Iris pigment epithelial cell (primary cell): ENCODE measurements at places on chromosomes 5 and 9.

GRCh38 chr9:125886365-125886764, 139.2 kb downstream of the PBX3 start:
- DNase-seq = no peak

DNA sequence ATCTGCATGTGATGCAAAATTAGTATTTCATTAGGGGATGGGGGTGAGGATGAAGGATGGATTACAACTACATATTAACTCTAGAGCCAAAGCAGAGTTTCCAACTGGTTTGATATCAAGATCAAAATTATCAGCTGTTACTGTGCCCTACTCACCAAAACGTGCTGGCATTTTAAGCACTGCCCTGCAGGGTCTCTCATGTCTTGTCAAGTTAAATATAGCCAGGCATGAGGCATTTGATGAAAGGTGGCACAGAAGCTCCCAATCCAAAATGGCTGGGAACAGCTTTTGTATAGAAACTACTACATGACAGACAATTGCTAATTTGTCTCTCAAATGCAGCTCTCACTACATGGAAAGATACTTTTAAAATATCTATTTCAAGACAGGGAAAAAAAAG, 27.1 kb upstream of the CAAP1 start:
- DNase-seq = no peak

DNA sequence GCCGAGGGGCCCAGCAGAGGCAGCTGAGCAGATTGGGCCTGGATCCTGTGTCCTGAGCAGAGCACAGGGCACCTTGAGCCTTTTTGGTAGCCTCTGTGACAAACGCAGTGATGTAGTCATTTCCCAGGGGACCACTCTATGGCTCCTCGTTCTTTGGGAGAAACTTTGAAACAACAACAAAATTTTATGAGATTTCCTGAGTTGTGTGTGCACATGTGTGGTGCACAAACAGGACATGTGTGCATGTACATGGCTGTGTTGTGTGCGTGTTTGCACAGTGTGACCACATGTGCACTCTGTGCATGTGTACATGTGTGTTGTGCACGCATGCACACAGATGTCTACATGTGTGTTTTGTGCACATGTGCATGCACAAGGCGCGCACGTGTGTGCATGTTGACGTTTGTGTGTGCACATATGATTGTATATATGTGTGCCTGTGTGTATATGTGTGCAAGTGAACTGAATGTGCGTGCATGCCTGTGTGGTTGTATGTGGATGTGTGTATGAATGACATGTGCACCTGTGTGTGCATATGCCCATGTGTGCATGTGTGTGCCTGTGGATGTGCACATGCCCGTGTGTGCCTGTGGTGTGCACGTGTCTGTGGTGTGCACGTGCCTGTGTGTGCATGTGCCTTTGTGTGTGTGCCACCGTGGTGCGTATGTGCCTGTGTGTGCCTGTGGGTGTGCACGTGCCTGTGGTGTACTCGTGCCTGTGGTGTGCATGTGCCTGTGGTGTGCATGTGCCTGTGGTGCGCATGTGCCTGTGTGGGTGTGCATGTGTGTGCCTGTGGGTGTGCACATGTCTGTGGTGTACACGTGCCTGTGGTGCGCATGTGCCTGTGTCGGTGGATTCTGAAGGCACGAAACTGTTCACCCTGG, 221.6 kb downstream of the CACNA1B start:
- no peak for DNase-seq

GRCh38 chr5:54404568-54404967, 50.9 kb upstream of the HSPB3 start:
- no peak for DNase-seq

DNA sequence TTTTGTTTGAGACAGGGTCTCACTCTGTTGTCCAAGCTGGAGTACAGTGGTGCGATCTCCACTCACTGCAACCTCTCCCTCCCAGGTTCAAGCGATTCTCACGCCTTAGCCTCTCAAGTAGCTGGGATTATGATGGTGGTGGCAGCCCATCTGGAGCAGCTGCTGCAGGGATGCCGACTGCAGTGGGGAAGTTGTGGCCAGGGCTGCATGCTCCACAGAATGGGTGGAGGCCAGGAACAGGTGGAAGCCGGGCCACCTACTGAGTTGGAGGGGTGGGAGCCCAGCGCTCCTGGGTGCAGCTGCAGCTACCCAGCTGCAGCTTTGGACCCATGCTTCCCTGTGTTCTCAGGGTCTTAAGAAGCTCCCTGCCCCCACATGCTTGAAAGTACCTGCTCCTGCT, 99.7 kb downstream of the SCAI start:
- no peak for DNase-seq

GRCh38 chr5:130425424-130425823, 521.2 kb downstream of the CHSY3 start:
- DNase-seq = no peak

DNA sequence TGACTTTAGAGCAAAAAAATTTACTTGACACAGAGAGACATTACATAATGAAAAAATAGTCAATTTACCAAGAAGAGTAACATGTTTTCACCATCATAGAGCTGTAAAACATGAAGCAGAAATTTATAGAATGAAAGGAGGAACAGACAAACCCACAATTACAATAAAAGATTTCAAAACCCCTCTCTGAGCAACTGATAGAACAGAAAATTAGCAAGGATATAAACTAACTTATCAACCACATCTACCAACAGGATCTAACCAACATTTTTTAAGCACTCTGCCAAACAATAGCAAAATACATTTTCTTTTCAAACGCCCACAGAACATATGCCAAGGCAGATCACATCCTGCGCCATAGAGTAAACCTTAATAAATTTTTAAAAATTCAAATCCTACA, 17.9 kb downstream of the SLCO4C1 start:
- no peak for DNase-seq

- DNase-seq = peak; percentile 49
Measured at GRCh38 chr5:23631302-23632045, 124.1 kb downstream of the PRDM9 start.

DNA sequence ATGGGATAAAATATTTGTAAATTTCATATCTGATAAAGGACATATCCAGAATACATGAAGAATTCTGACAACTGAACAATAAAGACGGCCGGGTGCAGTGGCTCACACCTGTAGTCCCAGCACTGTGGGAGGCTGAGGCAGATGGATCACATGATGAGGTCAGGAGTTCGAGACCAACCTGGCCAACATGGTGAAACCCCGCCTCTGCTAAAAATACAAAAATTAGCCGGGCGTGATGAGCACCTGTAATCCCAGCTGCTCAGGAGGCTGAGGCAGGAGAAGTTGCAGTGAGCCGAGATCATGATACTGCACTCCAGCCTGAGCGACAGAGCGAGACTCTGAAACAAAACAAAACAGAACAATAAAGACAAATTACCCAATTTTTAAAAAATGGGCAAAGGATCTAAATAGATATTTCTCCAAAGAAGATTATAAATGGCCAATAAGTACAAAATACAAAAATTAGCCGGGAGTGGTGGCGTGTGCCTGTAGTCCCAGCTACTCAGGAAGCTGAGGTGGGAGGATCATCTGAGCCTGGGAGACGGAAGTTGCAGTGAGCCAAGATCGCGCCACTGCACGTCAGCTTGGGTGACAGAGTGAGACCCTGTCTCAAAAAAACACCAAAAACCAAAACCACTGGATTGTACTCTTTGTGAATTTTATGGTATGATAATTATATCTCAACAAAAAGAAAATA, 9.6 kb upstream of the NSD1 start:
- DNase-seq = no peak
